Liver (tissue), 10 donors: ENCODE measurements at places on chromosomes 3 and 15.

DNA sequence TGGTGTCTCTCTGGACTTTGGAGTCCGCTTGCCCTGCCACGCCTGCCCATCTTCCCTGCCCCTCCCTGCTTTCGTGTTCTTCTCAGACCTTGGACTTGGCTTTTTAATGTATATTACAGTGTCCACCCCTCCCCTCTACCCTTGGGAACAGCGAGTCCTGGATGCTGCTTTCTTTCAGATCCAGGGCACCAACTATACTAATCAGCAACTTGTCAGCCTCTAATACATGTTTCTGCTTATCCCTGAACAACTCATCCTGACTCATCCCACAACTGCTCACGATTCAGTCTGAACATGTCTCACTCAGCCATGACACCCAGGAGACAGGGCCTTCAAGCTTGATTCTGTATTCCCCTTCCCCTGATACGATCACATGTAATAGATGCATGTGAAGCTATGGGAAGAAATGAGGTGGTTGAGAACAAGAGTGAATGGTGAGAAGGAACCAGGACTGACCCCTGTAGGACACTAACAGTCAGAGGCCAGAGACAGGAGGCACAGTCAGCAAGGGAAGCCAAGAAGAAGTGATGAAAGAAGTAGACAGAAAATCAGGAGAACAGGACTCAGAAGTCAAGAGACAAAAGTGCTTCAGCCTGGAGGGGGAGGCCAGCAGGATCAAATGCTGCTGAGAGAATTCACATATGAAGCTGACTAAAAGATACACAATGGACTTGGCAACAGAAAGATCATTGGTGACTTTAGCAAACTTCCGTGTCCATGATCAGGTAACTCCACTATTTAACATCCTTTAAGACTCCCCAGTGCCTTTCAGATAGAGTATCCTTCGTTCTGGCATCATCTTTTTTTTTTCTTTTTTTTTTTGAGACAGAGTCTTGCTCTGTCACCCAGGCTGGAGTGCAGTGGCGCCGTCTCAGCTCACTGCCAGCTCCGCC is 35.4 kb downstream of the BCL2L10 start:
- DNase-seq, result no peak

GRCh38 chr3:112640276-112640929 is 540 bp downstream of the CCDC80 start:
- no peak for DNase-seq

GRCh38 chr15:101349047-101349951 is 54.3 kb upstream of the SNRPA1 start:
- no peak for DNase-seq

GRCh38 chr3:61610316-61610715 is 48.9 kb downstream of the PTPRG start:
- no peak for DNase-seq

DNA sequence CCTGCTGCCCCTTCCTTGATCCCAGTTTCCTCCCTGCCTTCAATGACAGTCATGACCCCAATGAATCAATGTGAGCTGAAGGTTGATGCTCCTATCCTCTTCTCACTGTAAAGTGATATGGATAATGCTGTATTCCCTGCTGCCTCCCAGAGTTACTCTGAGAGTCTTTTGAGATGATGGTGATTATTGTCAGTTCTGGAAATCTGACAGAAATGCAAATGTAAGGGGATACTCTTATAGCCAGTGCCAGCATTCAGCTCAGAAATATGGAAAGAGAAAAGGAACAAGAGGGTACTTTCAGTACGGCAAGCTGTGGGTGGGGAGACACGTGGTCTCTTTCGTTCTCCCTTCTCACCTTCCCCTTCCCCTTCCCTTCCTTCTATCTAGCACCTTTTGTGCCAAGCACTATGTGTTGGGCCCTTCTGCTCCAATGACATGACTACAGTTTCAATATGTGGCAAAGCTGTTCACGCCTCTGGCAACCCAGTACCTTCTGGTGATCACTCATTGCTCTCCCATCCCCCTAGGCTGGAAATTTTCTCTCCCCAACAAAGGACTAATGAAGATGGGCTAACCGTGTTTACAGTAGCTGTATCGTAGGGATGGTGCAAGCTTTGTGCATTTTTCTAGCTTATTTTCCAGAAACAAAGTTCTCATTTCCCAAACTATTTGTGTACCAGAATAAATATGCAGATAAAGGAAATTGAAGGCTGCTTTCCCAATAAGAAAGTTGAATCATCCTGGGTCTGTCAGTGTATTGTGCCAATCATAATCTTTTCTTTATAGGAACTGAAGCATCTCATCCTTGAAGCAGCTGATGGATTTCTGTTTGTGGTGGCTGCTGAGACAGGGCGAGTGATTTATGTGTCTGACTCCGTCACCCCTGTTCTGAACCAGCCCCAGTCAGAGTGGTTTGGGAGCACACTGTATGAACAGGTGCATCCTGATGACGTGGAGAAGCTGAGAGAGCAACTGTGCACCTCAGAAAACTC is 70.3 kb downstream of the ARNT2 start:
- no peak for DNase-seq

GRCh38 chr15:77064539-77065308 is 6.2 kb downstream of the TSPAN3 start:
- DNase-seq, result no peak

GRCh38 chr3:168267179-168267578 is 171.5 kb upstream of the GOLIM4 start:
- DNase-seq, result no peak

DNA sequence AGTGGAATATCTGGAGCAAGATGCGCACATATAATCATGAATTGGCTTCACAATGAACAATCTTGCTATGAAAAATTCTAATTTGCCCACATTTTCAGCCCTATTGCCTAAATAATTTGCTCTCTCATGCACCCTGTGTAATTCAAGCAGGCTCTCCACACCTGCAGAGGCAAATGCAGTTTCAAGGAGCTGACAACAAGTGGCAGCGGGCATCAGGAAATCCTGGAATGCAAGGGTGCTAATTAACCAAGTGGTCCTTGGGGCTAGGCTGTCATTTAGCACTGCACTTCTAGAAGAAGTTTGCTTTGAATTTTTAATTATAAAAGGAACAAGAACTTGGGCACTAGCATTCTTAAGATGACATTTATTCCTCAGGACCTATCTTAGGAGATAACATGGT is 56.3 kb upstream of the ICE2 start:
- DNase-seq, result no peak

- DNase-seq, result peak; percentile 91
Measured at GRCh38 chr15:31216215-31216911, 110.3 kb upstream of the KLF13 start.

DNA sequence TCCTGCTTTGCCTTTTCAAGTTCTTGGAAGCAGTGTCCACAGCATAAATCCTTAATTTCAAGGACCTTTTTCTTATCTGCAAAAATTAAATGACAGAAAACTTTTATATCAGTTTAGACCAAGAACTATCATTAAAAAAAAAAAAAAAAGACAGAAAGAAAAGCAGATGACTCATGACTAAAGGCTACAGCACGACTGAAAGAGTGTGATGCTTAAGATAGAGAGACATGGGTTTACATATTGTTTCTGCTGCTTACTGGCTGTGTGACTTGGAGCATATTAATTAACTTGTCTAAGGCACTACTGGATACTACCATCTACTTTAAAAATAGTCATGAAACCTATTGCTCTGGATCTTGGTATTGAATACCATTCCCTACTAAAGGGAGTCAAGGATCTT is 62.3 kb downstream of the CEP152 start:
- DNase-seq, result no peak

DNA sequence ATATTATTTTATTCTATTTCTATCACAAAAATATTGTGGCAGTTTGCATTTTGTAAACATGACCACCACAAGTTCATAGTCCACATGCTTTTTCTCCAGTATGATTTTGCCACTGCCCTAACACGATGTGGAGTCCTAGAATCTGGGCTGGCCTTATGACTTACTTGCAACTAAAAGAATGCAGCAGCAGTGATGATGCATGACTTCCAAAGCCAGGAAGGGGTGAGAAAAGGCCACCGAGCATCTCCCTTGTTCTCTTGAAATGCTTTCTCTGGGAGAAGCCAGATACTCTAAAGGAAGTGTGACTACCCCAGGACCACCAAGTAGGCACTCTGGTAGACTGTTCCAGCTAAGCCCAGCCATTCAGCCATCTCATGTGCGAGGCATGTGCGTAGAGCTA is 191.6 kb upstream of the MRPL3 start:
- DNase-seq, result no peak

GRCh38 chr3:23055733-23056376 is 147.3 kb upstream of the UBE2E2 start:
- no peak for DNase-seq

- no peak for DNase-seq
Measured at GRCh38 chr3:111299192-111299615, 227.6 kb downstream of the NECTIN3 start.

DNA sequence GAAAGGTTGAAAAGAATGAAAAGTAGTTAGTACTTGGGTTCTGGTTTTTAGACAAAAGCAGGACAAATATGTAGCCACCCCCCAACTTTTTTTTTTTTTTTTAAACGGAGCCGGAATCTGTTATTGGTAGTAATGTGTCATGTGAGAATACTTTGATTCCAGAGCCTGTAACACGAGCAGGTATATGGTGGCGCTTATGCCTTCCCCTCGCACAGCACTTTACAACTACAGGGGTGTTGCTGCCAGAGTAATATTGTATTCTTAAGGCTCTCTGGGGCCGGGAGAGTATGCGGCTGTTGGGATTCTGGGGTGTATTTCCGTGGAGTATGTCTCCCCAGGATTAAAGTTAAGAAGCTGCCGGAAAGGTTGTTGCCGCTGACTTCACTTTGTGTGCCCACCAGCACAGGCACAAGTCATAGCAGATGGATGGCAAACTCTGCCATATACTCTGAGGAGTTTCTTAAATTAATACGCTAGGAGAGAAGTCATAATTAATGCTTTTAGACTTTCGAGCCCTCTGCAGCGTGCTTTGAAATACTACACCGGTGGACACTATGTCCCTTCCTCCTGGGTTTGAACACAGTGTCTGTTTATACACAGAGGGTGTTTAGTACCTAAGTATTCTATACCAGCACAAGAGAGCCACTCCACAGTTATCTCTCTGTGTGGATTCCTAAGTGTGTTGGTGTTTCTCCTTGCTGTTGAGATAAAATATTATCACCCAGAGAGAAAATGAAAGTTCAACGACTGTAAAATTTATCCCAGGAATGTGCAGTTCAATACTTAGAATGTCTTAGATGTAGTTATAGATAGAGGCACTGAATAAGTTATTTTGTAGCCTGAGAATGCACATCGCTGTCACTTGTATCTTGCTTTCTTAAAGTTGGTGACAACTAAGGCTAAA is 1.4 kb downstream of the MBNL1 start:
- peak; percentile 60 for DNase-seq

DNA sequence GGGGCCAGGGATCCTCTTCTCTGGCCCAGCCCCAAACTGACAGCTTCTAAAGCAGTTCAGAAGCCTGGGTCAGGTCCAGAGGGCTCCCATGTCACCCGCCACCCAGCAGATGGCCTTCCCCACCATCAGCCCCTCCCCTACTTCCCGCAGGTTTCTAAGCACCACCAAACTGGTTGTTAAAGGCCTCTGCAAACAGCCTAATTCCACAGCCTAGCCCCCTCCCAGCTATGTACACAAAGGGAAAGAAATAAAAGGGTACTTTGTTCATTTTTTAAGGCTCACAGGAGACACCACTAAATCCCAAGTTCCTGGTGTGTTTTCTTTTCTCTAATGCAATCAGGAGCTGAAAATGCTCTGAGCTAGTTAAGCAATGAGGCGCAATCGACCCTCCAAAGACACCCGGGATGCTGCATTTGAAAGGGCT is 30.6 kb downstream of the PLCH1 start:
- DNase-seq, result no peak

DNA sequence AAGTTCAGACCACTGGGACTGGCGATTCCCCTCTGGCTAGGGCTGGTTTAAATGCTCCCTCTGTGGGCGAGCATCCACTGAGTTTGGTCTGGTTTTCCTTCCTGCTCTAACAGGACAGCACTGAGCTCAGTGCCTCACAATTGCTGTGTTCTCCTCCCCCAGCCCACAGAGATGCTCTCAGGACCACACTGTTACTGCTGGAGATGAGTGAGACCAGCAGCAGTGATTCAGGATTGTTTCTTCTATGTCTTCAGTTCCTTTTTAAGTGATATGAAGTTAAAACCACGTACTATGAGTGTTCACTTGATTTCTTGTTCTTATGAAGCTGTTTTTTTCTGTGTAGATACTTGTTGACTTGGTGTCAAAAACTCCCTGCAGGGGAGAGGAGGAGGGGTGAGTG is 180.4 kb upstream of the COL8A1 start:
- DNase-seq, result no peak

- no peak for DNase-seq
Measured at GRCh38 chr3:52288674-52289073, 1.0 kb downstream of the GLYCTK start.

GRCh38 chr3:140883428-140884040 is 58.1 kb upstream of the SLC25A36 start:
- no peak for DNase-seq

- DNase-seq, result no peak
Measured at GRCh38 chr3:73491287-73491662, 133.5 kb downstream of the PDZRN3 start.

GRCh38 chr15:42665827-42666226 is 71.1 kb downstream of the CDAN1 start:
- no peak for DNase-seq
